Activated CD4-positive, CD25-positive, alpha-beta regulatory T cell (primary cell): ENCODE measurements at places on chromosomes 5 and 9.

DNA sequence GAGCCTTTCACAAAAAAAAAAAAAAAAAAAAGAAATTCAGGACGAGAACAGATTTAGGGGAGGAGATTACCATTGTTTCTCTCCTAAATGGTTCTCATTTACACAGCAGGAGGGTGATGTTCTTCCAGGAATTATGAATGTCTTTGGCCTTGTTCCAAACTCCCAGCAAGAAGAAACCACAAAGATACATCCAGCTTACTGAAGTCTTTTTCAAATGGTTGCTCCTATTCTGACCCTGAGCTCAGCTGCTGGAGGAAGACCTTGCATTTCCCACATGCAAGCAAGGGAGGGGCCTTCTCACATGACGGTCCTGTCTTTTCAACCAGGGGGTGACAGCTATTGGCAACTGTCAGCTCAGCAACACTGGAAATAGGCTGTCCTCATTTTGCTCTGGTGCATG, 203.0 kb upstream of the VLDLR start:
- no peak for DNase-seq

DNA sequence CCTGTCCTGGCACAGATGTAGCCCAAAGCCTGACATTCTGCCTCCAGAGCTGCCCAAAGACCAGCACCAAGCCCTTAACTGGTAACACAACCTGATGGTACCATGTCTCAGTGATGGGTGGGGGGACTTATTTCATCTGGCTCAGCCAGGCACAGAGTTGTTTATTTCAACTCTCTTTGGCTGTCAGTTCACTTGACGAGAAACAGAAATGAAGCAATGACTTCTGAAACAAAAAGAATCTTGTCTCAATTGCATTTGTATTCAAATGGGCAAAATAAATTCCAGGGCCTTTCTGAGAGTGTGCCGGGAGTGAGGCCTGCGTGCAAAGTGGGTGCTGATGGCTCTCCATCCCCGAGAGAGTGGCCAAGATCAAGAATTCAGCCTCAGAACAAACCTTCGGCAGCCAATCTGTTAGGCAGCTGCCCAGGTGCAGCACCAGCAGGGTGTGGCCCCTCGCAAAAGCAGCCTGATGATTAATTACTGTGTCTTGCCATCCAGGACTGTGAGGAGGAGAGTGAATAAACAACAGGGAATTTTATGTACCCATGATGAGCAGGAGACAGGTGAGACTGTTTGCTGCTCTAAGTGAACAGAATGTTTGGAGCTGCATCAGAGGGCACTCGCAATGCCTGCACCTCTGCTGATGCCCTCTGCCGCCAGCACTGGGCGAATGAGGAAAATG, 238.0 kb downstream of the HSPA4 start:
- DNase-seq = no peak

DNA sequence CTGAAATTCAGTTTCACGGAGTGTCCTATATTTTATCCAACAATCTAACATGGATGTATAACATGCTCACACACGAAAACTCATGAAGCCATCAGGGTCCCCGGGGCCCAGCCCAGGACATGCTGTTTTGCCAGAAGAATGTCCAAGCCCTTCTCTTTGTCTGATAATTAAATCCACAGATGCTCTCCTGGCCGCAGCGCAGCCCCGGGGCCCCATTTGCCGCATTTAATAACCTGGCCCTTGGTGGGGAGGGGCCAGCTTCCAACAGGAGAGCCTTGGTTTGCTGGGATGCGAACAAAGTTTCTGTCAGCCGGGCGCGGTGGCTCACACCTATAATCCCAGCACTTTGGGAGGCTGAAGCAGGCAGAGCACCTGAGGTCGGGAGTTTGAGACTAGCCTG, 30.0 kb downstream of the PLPP7 start:
- DNase-seq = no peak

DNA sequence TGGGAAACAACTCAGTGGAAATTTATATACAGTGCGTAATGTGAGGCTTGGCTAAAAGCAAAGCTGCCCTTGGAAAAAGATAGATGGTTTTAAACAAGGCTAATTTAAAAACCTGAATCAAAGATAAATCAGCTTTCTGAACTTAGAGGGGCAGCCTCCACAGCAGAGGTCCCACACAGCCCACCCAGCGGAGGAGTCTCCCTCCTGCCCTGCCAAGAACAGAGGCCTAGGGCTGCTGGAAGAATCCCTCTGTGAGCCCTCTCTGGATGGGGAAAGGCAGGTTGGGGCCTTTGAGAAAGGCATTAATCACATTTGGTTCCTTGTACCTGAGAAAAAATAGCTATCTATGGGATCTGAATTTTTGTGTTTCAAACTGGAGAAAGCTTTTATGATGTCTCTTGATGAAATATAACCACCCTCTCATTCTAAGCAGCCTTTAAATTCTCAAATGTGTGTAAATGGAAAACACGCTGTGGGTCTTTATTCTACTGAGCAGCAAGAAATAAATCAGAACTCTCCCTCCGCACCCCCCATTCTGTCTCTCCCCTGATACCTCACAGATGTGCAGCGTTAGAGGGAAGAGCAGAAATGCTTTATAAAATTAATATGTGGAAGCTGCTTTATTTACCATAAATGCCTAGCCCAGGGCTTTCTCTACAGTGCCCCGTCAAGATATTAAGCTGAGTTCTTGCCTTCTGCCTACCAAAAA, 329.2 kb downstream of the EFNA5 start:
- DNase-seq = no peak

- DNase-seq = no peak
Observed at GRCh38 chr5:110900829-110901228, 162.0 kb downstream of the SLC25A46 start.
